Caki2 (cell line): ENCODE measurements at places on chromosomes 16 and 17.

DNA sequence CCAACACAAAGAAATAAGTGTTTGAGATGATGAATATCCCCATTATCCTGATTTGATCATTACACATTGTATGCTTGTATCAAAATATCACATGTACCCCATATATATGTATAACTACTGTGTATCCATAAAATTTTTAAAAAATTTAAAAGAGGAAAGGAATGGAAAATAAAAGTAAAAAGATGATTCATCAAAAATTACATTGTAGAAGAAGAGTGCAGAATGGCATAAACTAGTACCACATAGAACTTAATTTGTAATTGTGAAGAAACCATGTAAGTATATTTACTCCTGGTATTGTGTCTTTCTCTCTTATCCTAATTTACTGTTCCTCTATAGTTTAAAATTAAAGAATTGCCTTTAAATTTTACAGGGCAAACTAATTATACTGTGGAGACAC lies 11.5 kb upstream of the KRT10 start:
- no peak for DNase-seq

- no peak for DNase-seq
Observed at GRCh38 chr17:36510636-36511035, 24.0 kb downstream of the MYO19 start.

DNA sequence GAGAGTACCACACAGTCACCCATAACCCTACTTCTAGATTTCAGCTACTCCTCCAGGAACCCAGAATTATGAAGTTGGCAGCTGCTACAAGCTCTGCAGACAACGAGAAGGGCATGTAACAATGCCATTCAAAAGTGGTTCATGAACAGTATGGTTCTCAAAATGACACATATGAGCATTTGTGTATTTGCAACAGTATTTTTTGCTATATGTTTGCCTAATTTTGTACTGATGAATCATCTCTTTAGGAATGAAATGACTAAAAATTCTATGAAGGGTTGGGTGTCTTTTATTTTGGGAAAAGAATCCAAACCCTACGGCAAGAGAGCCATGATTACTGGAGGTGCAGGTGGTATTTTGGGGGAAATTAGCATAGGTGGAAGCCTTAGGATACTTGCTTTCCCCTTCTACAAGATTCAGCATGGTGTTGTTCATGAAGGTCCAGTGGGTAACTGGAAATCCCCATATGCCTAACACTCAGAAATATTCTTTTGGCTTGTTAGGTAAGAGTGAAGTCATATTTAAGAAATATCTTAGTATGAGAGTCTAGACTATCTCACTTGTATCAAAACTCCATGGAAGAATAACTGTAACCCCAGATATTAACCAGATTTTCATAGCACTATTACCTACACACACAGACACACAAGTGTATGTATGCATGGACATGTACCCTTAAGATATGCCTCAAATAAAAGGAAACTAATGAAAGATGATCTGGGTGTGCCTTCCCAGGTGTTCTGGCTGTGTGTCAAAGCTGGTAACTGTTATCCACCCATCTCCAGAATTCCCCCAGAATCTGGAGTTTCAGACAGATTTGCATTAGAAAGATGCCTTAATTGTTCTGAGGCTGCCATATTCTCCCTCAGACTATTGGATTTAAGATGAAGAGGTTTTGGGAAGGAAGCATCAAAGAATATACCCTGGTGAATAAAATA lies 688.2 kb upstream of the SOX9 start:
- no peak for DNase-seq

DNA sequence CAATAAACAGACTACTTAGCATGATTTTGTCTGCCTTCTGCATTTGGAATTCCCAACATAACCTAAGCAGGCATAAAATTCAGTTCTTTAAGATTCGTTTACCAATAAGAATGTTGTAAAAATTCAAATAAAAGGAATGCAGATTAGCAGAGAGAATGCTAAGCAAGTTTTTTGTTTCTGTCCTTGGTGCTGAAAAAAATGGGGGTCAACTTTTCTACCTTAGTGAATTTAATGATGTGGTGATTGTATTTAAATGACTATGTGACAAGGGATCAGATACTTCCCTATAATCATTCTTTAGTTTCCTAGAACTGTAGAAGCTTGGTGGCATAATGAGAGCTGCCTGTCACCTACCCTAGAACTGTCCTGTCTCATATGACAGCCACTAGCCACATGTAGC lies 159.5 kb downstream of the RBFOX1 start:
- no peak for DNase-seq

DNA sequence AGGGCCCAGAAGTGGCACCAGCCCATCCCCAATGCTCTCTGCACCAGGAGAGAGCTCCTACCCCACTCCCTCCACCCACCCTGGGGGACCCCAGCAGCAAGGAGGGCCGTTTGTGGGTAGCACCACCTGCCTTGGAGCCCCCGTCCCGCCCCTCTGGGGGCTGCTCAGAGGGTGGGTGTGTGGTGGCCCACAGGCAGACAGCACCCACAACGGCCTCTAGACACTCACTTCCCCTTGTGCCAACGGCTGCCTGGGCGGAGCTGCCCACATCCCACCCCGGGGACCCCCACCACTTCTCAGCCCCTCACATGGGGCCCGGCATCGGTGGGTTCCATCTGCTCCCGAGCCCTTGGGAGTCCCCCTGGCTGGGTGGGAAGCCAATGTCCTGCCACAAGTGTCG lies 33.3 kb downstream of the BAHCC1 start:
- no peak for DNase-seq

- no peak for DNase-seq
Observed at GRCh38 chr17:62666061-62666800, 38.8 kb downstream of the MRC2 start.
